ENCODE measurements at places on chromosomes 11 and 22. TPM values are rescaled to one million over a fixed set of nuclear protein-coding genes. Genes with fewer than 3 reads are reported as not detected.
A peak's percentile ranks its signal among the peaks of the same experiment; 100 is the strongest.

OR52I1 gene
- not detected for total RNA-seq

CCDC89 gene
- total RNA-seq = 0.13 TPM

KRTAP5-6 gene
- total RNA-seq = not detected

FAM118A gene
- total RNA-seq = 16.3 TPM

SCGB1D2 gene
- total RNA-seq = not detected

RIN1 gene
- total RNA-seq = 19.0 TPM

FAM180B gene
- not detected for total RNA-seq

GRM5 gene
- total RNA-seq = under 0.01 TPM

DNA sequence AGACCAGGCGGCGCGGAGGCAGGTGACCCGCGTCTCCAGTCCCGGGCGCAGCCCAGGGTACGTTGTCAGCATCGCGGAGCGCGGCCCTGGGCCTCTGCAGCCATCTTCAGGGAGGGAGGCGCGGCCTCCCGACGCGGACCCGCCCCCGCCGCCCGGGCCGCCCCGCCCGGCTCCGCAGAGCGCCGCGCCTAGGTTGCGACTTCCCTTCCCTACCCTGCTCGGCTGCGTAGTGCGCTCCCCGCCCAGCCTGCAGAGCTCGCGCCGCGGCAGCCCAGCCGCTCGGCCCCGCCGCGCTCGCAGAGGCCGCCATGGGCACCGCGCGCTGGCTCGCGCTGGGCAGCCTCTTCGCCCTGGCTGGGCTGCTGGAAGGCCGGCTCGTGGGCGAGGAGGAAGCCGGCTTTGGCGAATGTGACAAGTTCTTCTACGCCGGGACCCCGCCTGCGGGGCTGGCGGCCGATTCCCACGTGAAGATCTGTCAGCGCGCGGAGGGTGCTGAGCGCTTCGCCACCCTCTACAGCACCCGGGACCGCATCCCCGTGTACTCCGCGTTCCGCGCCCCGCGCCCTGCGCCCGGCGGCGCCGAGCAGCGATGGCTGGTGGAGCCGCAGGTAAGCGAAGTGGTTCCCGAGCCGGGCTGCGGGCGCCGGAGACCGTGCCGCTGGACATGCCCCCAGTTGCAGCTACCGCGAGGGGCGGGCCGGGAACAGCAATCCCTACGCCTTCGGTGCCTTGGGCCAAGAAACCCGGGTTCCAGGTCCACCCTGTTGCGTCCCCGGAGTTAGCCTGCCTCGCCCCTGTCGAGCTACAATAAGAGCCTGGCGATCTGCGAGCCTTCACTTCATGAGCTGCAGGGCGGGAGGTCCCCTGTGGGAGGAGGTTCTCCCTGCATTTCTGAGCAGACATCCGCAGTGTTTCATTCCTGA lies at the start of gene ENDOD1:
Gene ENDOD1 (plus strand): TSS at position 227 of the 923 bp plus-strand sequence. CDS start 82 bp downstream, at position 309.
- peak; percentile 70 for DNase-seq

DNA sequence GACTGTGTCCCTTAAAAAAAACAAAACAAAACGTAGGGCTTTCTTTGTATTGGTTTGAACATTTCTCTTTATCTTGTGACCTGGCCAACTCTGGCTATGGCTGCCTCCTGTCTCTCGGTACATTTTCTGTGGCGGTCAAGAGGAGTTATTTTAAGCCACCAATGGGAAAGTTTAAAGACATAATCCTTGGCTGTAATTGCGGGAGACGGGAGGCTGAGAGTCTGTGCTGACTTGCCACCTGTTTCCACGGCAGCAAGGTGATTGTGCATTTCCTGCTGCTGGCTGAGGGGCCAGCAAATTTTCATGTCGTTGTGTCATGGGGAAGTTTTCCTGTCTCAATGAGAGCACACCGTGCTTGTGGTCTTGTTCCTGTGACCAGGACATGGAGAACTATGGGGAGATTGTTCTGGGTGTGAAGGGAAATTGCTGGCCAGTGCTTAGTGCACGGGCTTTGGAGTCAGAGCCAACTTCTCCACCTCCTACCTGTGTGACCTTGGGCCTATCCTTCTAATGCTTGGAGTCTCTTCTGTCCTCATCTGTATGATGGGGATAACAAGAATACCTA lies 11.0 kb downstream of the PTPRJ start:
- peak; percentile 55 for DNase-seq

- DNase-seq = no peak
Observed at GRCh38 chr22:43592476-43592875, 180.7 kb downstream of the MPPED1 start.

- DNase-seq = no peak
Observed at GRCh38 chr11:65615950-65616574, 486 bp downstream of the PCNX3 start.

DNA sequence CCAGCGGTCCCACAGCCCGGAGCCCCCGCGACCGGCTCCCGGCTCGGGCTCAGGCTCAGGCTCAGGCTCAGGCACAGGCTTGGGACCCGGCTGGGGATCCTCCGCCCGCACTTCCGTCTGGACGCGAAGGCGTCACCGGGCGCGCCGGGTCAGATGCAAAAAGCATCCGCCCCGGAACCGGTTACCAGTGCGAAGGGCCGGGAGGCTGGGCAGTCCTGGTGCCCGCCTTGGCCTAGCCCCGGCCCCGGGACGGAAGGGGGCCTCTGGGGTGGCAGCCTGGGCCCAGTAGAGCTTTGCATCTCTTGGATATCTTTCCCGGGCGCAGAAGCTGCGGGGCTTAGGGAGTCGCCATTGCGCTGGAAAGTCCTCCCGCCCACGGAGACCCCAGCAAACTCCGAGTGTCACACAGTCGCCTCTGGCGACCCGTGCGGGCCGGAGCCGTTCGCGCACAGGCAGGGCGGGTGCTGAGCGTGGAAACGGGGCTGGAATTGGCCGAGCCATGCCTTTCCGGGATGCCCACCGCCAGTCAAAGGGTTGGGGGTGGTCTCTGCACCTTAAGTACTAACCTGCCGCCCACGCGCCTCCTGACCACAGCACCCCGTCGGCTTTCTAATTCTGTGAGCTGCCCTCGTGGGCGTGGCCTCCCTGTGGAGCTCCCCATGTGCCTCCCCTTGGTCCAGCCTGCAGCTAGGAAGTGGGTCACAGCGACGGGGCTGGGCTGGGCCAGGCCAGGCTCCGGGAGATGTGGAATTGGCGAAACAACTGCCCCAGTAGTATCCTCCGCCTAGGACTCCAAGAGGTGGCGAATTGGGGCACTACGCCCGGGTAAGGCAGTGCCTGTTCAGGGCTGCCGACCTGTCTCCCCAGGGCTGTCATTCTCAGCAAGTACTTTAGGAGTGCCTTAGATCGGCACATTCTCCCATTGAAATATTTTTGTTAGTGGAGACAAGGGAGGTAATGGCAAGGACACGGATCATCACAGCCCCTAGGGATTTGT lies at the start of gene TMEM9B:
Gene TMEM9B (minus strand): TSS at position 119 of the 997 bp plus-strand sequence. CDS start 129 bp downstream, outside the sequence.
- DNase-seq = peak; percentile 73

- no peak for DNase-seq
Observed at GRCh38 chr11:116233561-116233960, 539.2 kb downstream of the BUD13 start.

DNA sequence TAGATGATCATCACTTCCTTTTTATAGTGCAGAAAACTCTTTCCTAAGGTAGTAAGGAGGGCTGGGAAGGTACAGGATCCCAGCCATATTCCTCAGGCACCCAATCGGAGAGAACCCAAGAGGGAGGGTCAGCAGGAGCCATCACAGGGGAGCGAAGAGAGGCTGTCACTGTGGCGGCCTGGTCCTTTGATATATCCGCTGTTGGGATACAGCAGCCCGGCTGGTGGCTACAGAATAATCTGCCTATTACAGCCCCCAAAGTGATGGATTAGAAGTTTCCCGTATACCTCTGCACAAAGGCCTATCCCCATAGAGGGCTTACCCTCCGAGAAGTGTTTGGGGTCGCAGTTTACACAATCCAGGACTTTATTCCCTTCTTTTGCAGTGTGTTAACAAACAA lies 48.5 kb downstream of the OR4D9 start:
- DNase-seq = no peak

DNA sequence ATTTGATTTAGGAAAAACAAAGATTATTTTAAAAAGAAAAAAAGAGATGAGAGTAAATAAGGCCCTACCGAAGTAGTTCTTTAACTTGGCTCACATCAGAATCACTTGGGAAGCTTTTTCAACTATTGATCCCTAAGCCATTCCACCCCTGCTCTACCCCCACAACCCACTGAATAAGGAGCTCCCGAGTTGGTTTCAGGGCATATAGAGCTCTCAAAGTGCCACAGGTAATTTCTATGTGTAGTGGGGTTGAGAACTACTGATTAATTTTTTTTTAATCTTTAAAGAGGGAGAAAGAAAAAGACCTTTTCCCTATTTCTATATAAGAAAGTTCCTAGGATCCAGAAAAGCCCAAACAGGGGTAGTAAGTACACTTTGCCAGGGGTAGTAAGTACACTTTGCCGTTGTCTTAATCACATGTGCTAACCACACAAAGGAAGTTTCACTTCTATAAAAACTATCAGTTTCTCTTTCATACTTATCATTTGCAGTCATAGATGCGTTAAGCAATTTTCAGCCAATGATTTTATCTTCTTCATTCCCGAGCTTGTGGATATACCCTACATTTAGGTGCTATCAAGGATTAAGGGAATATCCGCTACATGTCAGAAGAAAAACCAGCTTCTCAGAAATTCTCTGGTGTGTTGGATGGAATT lies 108.4 kb upstream of the ZC3H12C start:
- no peak for DNase-seq

DNA sequence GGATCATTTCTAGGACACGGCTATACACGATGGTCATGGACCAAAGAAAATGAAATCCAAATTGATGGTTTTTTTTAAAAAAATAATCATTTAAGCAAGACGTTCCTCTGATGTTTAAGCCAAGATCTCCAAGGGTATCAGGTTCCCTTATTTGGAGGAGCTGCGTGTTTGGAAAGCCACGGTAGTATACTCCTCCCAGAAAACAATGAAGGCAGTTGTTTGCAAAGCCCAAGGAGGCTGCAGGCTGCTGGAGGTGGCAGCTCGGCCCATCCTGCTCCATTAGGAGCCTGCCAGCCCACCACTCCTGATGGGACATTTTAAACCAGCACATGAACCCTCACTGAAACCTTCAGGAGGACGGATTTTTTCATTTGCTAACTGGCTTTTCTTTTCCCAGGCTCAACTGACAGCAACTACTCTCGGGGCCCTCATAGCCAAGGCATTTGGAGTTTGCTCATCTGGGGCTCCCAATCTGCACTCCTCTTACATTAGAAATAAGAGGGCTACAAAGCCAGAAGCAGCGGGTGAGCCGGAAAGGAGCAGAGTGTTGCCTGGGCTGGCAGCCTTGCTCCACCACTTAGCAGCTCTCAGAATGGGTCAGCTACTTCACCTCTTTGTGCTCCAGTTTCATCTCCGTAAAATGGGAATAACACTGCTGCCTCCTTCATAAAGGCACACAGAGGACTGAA lies 58.4 kb downstream of the ABTB2 start:
- DNase-seq = no peak

DNA sequence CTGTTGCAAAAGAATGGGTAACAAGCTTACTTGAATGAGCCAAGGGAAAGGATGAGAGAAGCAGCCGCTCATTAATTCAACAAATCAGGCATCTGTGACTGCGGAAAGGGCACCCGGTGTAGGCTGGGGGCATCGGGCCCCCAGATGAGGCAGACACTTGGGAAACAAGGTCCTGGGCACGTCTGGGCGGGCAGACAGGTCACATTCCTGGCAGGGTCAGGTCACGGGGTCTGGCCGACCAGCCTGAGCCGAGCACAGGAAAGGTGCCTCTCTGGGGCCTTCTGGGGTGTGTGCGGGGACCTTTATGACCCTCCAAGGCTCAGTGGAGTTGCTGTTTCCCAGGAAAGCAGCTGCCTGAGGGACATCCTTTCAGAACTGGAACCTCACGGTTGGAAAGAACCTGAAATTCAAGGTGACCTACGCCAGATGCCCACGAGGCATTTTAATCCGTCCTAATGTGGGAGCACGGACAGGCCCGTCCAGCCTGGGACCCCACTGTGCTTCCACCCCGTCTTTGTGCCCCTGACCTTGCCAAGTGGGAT lies 57.1 kb downstream of the ST14 start:
- no peak for DNase-seq

GRCh38 chr11:124482362-124483147 lies 37.1 kb upstream of the OR8B8 start:
- peak; percentile 83 for DNase-seq

- DNase-seq = peak; percentile 56
Observed at GRCh38 chr11:119671561-119672015, 57.4 kb downstream of the NECTIN1 start.

GRCh38 chr22:38881997-38882879 lies 10.2 kb upstream of the CBX6 start:
- no peak for DNase-seq

- DNase-seq = no peak
Observed at GRCh38 chr11:44178381-44178780, 82.9 kb downstream of the EXT2 start.
